ENCODE measurements at places on chromosomes 1 and 21.
A peak's percentile ranks its signal among the peaks of the same experiment; 100 is the strongest.

- no peak for DNase-seq
These were observed 3.7 kb downstream of the NES start for GRCh38 chr1:156673387-156674121.

- no peak for DNase-seq
These were observed 21.7 kb upstream of the TUT4 start for GRCh38 chr1:52574594-52574993.

DNA sequence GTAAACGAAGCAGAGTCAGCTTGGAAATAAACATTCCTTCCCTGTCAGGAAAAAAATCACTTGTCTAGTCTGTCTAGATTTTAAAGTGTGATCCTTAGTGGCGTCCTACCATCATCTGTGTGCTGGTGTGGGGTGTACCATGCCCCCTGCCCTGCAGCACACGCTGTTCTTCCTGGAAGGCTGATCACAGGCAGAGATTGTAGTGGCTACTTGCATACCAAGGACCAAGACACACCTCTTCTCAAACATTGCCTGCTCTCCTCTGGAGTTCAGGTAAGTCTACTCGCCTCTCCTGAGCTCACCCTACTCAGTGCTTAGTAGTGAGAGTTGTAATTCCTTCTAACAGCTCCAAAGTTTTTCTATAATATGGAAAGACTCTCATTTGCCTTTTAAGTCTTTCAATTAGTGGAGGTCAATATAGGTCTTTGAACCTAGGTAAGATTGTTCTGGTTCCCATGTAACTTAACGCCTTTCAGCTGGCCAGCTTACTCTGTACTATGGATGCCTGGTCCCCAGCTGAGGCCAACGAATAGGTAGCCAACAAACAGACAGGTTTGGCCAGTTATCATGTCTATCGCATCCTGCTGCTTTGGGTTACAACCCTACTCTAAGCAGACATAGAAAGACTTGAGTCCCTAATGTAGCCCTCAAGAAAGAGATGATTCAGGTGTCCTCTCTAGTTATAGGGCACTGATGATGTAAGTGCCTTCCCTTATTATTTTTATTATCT lies 55.4 kb downstream of the XCL1 start:
- DNase-seq = no peak

- DNase-seq = no peak
These were observed 58.1 kb downstream of the HLCS start for GRCh38 chr21:36908260-36908908.

DNA sequence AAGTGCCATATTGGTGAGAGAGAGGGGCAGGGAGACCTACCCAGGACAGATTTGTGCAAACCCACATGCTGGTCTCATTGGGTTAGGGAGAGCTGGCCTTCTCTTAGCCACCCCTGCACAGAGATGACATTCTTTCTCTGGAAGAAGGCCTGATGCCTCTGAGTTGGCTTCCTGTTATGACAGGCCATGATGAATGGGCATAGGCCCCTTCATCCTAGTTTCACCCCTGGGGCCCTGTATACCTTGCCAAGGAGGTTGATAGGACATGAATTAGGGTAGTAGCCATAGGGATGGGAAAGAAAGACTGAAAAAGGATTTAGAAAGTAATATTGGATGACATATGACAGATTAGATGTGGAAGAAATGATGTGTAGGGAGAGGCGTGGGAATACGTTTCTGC lies 46.6 kb downstream of the TENT5C start:
- DNase-seq = no peak

DNA sequence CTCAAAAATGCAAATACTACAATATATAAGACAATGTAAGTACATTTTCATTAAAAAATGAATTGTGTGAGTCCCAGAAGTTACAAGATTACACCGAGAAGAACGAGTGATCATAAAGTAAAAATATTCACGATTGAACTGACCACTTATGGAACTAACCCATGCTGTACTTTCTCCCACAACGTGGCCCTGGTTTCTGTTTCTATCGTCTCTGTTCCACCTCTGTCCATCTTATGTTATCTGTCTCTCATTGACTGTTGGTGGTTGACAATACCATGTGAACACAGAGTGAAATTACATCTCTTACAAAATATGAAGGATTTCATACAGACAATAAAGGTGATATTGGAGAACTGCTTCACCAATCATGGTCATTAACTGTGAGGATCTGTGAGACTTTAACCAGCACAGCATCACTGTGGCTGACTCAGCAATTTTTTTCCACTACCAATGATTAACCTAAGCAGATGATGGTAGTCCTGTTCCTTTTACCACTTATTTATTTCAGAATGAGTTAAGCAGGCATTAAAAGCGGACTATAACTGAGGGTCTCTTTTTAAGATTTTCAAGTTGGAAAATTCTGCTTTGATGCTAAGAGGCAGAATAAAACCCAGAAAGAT lies 165.1 kb downstream of the TGFB2 start:
- no peak for DNase-seq

GRCh38 chr1:184199438-184200085 lies 148.0 kb downstream of the TSEN15 start:
- peak; percentile 12 for DNase-seq

- DNase-seq = no peak
These were observed at the start of gene KRTAP12-4 for GRCh38 chr21:44654576-44655175. Gene KRTAP12-4 (minus strand): TSS chr21:44654659. CDS start chr21:44654614, 45 bp downstream.

DNA sequence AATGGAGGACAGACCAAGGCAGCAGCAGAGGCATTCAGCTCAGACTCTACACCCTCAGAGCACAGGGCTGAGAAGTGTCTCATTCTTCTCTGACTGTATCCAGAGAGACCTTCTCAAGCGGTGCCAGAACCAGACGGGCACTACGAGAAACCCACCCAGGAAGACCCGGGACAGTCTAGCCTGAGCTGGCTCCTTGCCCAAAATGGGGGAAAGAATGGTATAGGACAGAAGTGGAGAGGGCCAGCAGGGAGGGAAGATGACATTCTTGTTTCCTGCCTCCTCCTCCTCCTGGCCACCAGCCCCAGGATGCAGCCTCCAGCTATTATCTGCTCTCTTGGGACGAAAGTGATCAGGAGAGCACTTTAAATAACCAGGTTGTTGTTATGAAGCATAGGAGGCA lies 22.6 kb upstream of the PRELP start:
- DNase-seq = no peak

DNA sequence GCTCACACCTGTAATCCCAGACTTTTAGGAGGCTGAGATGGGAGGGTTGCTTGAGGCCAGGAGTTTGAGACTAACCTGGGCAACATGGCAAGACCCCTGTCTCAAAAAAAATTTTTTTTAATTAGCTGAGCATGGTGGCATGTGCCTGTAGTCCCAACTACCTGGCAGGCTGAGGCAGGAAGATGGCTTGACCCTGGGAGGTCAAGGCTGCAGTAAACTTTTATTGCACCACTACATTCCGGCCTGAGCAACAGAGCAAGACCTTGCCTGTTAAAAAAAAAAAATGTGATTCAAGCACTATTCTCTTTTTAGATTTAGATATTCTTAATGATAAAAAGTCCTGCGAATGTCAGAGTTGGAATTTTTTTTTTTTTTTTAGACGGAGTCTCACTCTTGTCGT lies 102.5 kb upstream of the L1TD1 start:
- DNase-seq = no peak

DNA sequence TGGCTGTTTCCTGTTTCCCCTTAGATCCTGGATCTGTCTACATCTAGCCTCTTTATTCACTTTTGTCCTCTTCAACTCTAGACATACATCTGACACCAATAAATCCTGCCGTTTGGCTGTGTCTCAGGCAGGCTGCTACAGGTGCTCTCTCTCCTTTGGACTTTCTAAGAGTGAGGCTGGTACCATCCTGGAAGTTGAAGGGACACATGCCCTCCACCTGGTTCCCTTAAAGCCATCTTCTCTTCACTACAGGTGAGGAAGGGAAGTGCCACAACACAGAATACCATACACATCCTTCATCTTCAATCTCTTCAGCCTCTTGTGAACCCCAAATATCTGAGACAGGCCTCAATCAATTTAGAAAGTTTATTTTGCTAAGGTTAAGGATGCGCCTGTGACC lies 137.9 kb downstream of the BACH1 start:
- no peak for DNase-seq

DNA sequence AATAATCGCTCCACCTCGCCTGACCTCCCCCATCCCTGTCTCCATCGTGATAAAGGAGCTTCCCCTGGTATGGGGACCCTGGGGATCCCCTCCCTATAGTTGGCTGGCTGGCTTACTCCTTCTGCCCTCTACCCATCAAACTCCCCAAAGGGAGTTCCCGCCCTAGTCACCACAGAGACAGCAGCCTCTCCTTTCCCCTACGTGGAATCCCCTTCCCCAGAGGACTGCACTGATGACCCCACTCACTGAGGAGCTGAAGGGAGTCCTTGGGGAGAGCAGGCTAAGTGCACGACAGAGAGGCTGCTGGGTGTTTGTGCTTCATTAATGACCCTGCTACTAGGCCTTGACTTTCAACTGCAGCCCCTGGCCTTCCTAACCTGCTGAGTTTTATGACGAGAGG lies 1.9 kb downstream of the CADM3 start:
- no peak for DNase-seq

- DNase-seq = no peak
These were observed 53.3 kb downstream of the PTGFR start for GRCh38 chr1:78543941-78544643.

DNA sequence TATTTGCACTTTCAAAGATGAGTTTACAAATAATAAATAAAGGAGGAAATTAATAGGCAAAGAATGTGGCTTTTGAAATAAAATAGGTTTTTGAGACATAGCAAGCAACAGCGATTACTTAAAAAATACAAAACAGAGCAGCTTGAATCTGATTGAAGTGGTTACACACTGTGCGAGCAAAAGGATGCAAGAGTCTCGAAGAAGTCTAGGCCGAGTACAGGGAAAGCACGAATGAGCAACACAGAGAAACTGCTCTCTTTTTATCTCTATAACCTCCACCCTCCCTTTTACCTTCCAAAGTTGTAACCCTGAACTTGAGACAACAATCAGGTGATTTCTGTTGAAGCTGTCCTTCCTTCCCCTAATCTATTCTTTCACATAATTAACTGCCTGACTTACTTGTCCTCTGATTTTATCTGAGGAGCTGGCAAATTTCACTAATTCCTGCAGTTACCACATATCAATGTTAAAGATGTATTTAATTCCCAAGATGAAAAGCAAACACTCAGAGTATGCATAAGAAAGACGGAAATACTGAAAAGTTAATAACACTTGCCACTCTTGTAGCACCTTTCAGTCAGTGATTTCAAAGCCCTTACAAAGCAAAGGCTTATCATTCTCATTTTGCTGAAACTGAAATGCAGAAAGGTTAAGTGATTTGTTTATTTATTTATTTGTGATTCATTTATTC lies 1030.1 kb downstream of the ADGRL2 start:
- no peak for DNase-seq

- peak; percentile 48 for DNase-seq
These were observed at the start of gene SAMD11 for GRCh38 chr1:923131-923990. Gene SAMD11 (plus strand): TSS chr1:923923. CDS start chr1:924432, 509 bp downstream.

- DNase-seq = no peak
These were observed 23.0 kb downstream of the CHD5 start for GRCh38 chr1:6157132-6157527.

GRCh38 chr1:24161270-24161669 lies 18.3 kb upstream of the IL22RA1 start:
- DNase-seq = no peak

DNA sequence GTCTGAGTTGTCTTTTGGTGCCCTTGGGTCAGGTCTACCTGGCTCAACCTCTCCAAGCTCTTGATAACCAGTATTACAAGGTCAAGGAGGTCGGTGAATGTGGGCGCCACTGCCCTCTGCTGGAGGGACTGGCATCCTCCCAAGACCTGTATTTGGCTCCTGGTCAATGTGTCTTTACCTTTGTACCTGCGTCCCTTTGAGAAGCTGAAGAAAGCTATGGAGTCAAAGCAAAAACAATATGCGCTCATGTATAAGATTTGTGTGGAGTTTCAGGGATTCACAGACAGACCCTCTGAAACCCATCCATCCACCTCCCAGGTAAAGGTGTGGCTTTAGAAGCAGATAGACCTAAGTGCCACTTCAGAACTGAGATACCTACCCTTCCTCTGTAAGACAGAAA lies 61.8 kb upstream of the NBL1 start:
- DNase-seq = no peak

DNA sequence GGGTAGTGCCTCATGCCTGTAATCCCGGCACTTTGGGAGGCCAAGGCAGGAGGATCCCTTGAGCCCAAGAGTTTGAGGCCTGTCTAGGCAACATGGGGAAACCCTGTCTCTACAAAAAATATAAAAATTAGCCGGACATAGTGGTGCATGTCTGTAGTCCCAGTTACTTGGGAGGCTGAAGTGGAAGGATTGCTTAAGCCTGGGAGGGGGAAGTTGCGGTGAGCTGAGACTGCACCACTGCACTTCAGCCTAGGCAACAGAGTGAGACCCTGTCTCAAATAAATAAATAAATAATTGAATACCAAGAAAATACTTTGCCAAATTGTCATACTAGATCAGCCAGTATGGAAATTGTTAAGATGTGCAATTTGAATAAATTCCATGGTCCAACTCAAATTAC lies 5.9 kb upstream of the RBBP5 start:
- no peak for DNase-seq

DNA sequence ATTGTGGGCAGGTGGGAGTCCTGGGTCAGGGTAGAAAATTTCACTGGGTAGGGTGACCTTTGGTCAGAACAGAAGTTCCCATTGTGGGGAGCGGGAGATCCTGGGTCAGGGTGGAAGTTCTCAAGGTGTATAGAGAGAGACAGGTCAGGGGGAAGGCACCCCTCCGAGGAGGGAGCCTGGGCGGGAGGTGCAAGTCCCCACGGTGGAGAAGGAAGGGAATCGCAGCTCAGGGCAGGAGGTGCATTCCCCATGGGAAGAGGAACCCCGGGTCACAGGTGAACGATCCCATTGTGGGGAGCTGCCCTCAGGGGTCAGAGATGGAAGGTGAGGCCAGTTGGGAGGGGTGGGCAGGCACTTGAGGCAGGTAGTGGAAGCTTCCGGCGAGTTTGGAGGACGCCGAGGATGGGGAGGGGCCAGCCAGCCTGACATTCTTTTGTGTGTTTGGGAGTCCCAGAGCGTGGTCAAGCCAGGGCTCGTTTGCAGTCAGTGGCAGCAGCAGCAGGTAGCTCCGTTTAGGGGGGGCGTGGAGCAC lies 637 bp downstream of the LYPLA2 start:
- no peak for DNase-seq

- DNase-seq = peak; percentile 52
These were observed 7.1 kb downstream of the RIIAD1 start for GRCh38 chr1:151728151-151729054.

DNA sequence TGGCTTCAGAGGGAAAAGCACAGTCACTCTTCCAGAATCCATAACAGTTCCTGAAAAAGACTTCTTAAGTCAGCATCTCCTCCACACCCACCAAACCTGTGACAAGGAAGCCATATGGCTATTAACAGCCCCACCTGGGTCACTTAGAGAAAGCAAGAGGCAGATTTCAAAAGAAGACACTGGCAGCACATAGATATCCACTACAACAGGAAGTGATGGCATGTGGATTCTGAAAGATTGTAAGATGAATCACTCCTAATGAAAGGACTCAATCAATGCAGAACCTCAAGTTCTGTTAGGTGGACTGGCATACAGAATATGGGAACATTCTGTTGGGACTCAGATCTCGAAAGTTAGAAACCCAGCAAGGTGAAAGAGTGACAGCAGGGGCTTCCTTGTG lies 365.9 kb downstream of the TGFB2 start:
- DNase-seq = no peak

GRCh38 chr1:234994436-234995295 lies 134.0 kb downstream of the TOMM20 start:
- DNase-seq = no peak
